Activated T-cell treated with anti-CD3 and anti-CD28 coated beads for 1 hour (primary cell): ENCODE measurements at places on chromosomes 1 and 21.

DNA sequence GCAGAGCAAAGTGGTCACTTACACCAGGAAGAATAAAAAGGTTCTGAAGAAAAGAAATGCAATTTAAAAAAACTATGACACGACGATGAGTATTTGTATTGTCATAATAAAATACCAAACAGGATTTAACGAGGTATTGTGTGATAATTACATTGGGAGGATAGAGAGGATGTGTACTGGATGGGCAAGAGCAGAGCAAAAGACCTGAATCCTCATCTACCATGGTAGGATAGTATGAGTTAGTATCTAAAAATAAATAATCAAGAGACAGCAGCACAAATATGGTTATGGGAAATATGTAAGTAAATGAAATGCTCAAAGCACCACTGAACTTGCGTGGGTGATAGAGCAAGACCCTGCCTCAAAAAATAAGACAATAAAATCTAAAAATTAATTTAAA, 162.6 kb downstream of the CDC42BPA start:
- no peak for DNase-seq

DNA sequence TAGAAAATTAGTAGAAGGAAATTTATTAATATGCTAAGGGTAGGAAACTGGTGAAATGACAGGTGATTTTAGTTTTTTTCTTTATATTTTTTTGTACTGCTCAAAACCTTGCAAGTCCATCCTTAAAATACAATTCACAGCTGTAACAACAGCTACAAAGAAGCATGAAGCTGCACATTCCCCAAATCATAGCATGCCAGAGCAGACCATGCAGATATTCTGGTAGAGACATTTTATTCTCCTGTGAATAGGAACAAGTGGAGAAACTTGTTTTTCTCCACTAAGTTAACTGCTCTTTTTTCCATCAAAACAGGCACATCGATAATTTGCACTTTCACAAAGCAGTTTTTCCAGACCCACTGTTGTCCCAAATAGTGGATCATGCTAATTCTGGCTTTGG, 1125.7 kb downstream of the BRINP3 start:
- no peak for DNase-seq

DNA sequence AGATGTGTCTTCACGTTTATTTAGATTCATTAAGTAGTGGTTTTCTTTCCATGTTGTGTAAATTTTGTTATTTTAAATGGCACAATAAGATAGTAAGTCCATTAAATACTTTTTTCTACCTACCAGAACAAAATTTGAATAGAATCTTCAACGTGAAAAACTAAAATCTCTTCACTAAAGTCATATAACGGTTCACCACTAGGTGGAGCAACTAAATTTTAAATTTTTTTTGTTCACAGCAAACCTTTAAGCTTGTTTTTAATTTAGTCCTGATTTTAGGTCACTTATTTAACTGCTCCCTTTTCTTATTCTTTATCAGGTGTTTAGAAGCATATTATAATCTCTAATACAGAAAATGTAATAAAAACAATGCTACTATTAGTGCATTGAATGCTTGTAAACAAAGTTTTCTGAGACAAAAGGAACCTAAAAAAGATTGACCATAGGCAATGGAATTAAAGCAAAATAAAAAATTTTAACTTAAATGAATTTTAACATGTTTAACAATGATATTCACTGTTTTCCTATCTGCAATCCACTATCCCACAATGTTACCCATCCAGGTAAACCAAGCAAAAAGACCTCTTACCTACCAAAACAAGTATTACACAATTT, 28.3 kb upstream of the PKN2 start:
- DNase-seq = no peak

DNA sequence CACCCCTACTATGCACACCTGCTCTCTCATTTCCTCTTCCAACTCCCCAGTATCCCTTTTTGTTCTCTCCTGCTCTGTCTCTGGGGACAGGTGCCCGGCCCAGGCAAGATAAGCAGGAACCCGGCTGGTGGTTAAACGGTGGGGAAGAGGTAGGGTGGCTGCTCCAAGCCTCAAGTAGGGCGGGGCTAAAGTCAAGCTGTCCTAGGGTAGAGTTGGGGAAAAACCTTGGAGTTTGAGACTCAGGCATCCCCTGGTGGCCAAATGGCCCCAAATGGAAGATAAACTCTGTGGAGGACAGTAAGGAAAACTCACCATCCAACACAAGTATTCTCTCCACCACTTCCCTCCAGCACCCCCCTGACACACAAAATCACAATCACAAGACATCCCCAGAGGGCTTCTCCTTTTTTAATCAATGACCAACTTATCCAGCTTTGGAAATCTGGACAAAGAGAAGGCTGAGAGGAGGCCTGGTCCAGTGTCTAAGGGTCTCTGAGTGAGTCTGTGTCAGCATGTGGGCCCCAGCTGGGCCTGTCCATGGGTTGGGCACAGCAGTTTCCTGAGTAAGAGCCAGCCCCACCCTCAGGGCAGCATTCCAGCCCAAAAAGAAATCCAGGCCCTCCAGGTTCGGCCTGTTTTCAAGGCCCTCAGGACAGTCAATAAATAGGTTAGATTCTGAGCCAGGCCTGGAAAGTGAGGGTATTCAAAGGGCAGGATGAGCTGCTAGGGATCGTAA, 9.8 kb downstream of the POMGNT1 start:
- DNase-seq = no peak

GRCh38 chr1:157347506-157347905, 204.8 kb downstream of the FCRL5 start:
- DNase-seq = no peak

DNA sequence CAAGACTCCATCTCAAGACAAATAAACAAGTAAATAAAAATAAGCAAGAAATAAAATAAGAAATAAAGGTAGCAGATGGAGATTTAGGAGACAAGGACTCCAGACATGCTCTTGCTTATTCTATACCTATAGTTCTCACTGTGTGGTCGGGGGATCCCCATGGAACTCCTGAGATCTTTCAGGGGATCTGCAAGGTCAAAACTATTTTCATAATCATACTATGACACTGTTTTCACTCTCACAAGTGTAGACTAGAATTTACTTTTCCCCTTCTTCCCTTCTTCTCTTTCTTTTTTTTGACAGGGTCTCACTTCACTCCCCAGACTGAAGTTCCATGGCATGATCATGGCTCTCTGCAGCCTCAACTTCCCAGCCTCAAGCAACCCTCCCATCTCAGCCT, 29.8 kb upstream of the NLRP3 start:
- DNase-seq = no peak

- DNase-seq = no peak
Measured at GRCh38 chr1:6867729-6868659, 82.7 kb downstream of the CAMTA1 start.

GRCh38 chr21:28769683-28770082, 223.0 kb downstream of the LTN1 start:
- no peak for DNase-seq

- no peak for DNase-seq
Measured at GRCh38 chr1:214494706-214495105, 56.7 kb downstream of the PTPN14 start.
